Central memory CD4-positive, alpha-beta T cell (primary cell): ENCODE measurements at places on chromosomes 2 and 18.
A peak's percentile ranks its signal among the peaks of the same experiment; 100 is the strongest.

GRCh38 chr2:96188821-96189526 lies 19.7 kb downstream of the STARD7 start:
- DNase-seq: no peak

- DNase-seq: no peak
These were observed 670 bp upstream of the MOCOS start for GRCh38 chr18:36186461-36187192.

DNA sequence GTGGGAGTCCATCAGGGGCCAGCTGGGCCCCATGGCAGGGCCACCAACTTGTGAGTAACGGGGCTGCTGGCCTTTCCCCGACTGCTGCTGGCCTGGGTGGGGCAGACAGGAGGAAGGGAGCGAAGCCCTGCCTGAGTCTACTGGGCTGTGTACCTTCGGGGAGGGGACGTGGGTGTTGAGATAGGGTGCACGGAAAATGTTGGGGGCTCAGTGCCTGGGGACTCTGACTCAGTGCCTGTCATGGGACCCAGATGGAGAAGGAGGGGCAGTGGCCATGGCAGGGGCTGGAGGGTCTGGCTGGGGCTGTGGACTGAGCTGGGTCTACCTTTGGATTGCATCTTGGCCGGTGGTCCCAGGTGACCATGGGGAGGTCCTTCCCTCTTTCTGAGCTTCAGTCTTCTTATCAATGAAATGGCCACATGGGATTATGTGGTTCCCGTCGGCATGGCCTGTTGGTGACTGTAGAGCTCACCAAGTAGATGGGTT lies 4.0 kb downstream of the SLC4A3 start:
- DNase-seq: no peak

DNA sequence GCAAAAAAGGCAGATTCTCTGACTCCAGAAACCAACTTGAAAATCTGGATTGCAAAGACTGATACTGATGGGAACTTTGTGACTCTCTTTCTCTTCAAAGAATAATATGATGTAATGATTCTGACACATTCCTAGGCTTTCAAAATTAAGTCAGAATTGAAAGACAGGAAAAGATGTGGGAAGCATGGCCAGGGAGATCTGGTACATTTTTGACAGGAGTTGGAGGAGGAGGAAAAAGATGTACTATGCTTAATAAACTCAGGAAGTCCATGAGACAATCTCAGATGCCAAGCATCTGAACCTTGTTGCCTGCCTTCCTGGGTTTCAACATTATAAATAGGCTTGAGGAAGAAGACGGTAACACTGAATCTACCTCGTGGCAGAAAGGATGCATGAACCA lies 34.2 kb downstream of the KLF7 start:
- no peak for DNase-seq

GRCh38 chr2:10028407-10028987 lies 14.9 kb upstream of the KLF11 start:
- DNase-seq: no peak

DNA sequence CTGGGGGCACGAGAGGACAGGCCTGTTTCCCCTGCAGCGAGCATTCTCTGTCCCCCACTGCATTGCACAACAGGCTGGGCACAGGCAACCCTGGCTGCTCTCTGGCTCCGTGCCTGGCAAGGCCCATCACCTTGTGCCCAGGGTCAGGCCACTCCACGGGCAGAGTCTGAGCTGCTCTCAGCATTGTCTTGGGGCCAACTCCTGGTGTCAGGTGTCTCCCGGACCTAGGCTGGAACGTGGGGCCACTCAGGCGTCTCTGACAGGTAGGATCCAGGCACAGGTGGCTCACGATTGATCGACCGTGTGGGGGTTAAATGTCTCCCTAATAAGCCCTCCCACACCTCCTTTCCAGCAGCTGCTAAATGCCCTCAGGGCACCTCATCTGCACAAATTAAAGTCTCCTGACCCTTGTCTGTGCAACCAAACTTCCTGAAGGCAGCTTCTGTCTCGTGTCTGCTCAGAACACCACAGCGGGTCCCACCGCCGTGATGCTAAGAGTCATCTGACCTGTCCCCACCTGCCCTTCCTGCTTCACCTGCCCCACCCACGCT lies 66.6 kb upstream of the GPC1 start:
- no peak for DNase-seq

- DNase-seq: no peak
These were observed 55.1 kb downstream of the AOX1 start for GRCh38 chr2:200640901-200641300.

- DNase-seq: no peak
These were observed 138.6 kb upstream of the FHL2 start for GRCh38 chr2:105537466-105537865.

GRCh38 chr2:188851311-188851710 lies 122.9 kb upstream of the COL3A1 start:
- DNase-seq: no peak

GRCh38 chr2:30664761-30665358 lies 142.4 kb downstream of the CAPN13 start:
- DNase-seq: no peak

GRCh38 chr18:60404486-60405085 lies 32.0 kb upstream of the MC4R start:
- DNase-seq: no peak

- no peak for DNase-seq
These were observed 126.7 kb downstream of the ARHGAP15 start for GRCh38 chr2:143255899-143256298.

- DNase-seq: no peak
These were observed 348.1 kb downstream of the RNF144A start for GRCh38 chr2:7265286-7265685.

DNA sequence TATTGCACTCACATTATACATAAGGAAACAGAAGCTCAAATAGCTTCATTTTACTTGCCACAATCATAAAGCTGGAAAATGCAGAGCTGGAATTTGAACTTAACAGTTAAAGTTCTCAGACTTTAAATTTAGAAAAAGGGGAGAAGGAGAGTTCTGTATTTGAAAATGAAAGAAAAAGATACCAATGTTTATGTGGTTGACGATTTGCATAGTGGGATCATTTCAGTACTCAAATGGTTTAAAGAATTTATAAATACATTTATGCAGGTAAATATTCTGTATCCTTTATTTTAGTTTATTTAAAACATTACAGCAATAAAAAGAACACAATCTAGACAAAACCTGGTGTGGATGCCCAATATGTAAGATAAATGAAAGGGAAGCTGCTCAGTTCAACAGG lies 25.5 kb upstream of the STAT4 start:
- DNase-seq: no peak

GRCh38 chr2:211514049-211514448 lies 957.6 kb downstream of the CPS1 start:
- DNase-seq: no peak

GRCh38 chr18:44195394-44196140 lies 485.1 kb upstream of the SETBP1 start:
- no peak for DNase-seq

GRCh38 chr2:170313347-170313991 lies 135.5 kb downstream of the MYO3B start:
- DNase-seq: no peak

- DNase-seq: peak; percentile 67
These were observed 35.4 kb downstream of the STAT4 start for GRCh38 chr2:191115391-191115790.

- DNase-seq: no peak
These were observed 206.8 kb upstream of the FOSL2 start for GRCh38 chr2:28185891-28186290.

- no peak for DNase-seq
These were observed 515.2 kb downstream of the RNF144A start for GRCh38 chr2:7432436-7432835.

DNA sequence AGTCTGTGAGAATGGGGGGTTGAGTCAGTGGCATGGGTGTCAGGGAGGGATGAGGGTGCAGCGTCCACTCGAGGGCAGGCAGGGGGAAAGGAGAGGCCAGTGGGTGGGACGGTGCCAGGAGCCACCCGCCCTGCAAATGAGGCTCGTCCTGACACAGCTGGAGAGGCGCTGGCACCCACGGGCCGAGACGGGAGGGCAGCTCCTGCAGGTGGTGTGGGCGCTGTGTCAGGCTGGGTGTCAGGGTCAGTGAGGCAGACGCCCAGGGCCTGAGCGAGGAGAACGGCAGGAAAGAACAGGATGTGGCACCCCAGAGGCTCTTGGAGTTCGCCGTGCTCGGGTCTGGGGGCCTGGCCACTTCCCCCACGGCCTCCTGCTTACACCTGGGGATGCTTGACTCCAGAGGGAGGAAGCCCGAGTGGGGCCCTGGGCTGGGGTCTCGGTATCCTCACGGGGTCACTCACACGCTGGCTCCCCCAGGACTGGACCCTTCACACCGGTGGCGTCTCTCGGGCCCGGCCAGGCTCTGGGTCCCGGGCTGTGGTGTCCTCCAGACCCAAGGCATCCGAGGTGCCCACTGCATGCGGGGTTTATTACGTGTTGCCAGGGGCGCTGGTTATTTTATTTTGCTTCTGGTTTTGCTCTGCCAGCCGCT lies 130.5 kb upstream of the CTDP1 start:
- DNase-seq: no peak

GRCh38 chr2:44894058-44894457 lies 47.4 kb upstream of the SIX3 start:
- no peak for DNase-seq

- no peak for DNase-seq
These were observed 879.0 kb downstream of the DSC3 start for GRCh38 chr18:30163573-30163972.

- DNase-seq: no peak
These were observed 11.6 kb downstream of the PUM2 start for GRCh38 chr2:20339012-20339411.

- peak; percentile 48 for DNase-seq
These were observed 11.9 kb upstream of the AGFG1 start for GRCh38 chr2:227460070-227460485.

DNA sequence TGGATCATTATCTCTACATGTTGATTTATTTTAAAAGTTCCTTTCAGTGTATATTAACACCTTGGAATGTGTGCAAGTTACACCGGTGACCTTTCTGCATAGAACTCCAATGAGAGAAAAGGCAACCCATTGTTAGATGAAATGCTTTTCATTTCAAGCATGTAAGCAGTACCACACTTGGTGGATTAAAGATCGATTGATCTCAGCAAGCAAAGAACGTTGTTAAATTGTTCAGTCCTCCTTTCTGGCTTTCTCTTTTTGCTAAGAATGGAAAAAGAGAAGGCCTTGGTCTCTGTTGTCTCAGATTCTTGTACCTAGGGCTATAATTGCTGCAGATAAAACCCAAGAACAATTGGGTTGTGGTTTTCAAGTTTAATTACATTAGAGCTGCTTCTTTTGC lies 843.0 kb downstream of the DPP10 start:
- DNase-seq: no peak

- no peak for DNase-seq
These were observed 193.1 kb upstream of the CXCR4 start for GRCh38 chr2:136310797-136311603.

GRCh38 chr18:75962036-75962572 lies 532.9 kb downstream of the ZNF516 start:
- DNase-seq: no peak

DNA sequence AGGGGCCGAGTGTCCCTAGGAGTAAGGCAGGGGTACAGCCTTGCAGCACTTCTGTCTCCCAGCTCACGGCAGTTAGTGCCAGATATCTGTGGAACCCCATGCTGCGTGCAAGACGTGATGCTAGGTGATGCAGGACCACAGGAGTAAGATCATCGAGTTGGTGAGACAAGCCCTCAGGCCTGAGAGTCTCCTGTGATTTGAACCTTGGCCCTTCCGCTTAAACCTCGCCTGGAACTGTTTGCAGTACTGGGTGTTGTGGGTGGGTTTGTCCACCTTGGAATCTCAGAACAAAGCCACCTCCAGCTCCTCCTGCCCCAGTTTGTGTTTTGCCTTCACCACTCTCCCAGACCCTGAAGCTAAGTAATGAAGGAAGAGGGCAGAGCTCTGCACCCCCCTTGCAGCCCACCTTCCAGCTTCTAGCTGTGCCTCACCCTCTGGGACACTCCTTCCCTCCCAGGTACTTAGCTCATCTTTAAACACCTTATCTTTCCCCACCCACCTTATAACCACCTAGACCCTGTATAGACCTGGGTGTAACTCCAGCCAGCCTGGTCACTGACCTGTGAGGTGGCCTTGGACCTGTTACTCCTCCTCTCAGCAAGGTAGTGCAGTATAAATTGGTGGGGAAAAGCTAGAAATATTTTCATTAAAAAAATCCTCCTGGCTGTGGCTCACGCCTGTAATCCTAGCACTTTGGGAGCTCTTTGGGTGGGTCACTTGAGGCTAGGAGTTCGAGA lies 6.6 kb downstream of the CNNM4 start:
- DNase-seq: no peak

DNA sequence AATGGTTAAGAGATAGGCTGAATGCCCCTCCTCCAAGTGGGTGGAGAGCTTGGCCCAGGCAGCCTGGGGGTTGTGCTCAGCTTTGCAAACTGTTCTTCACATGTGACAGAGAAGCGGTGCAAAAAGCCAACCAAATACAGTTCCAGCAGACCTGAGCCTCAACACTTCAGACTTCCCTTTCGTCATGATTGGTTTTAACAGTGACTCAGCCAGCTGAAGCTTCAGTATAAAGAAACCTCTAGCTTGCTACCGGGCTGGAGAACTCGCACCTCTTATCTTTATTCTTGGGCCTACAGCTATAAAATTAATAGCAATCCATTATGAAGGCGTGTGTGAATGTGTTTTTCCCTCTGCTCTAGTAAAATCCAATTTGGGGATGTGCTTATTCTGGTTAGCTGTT lies 20.0 kb downstream of the SETBP1 start:
- DNase-seq: no peak

- no peak for DNase-seq
These were observed 723.7 kb upstream of the RAB6C start for GRCh38 chr2:129255610-129256313.

- DNase-seq: no peak
These were observed 106.9 kb upstream of the SP3 start for GRCh38 chr2:174072069-174072468.

DNA sequence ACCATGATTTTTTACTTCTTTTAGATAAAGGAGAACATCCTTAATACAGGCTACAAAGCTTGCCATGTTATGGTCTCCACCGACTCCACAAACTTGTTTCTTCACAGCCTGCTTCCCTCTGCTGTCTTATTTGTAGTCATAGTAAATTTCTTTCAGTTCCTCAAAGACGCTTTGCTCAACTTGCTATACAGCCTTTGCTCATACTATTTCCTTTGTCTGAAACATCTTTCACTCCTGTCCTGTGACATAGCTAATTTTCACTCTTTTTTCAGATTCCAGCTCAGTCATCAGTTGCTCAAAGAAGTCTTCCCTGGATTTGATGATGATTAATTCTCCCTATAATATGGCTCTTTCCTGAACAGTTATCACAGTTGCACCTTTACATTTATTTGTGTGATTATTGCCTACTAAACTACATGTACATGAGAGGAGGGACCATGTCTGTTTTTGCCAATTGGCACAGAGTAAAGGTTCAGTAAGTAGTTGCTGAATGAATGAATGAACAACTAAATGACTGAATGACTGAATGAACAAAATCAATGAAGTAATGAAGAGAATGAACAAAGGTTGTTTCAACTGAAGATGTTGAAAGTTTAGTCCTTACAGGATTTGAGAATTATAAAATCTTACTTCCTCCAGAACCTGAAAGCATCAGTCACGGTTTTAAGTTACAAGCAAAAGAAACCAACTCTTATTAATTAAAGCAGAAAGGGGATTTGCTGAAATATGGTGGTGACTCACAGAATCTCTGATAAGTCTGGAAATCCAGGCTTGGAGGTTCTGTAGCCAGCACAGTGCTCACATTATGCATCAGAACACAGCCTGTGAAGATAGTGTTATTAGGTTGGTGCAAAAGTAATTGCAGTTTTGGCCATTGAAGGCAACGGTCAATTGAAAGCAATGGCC lies 186.4 kb upstream of the FAM98A start:
- no peak for DNase-seq

- no peak for DNase-seq
These were observed 103.9 kb upstream of the LRP1B start for GRCh38 chr2:142234741-142235140.
